ENCODE measurements at places on chromosomes 7 and 10.
A peak's percentile ranks its signal among the peaks of the same experiment; 100 is the strongest.

DNA sequence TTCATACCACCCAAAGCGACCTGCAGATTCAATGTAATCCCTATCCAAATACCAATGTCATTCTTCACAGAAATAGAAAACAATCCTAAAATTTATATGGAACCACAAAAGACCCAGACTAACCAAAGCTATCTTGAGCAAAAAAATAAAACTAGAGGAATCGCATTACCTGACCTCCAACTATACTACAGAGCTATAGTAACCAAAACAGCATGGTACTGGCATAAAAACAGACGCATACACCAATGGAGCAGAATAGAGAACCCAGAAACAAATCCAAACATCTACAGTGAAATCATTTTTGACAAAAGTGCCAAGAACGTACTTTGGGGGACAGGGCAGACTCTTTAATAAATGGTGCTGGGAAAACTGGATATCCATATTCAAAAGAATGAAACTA lies 16.9 kb upstream of the CUL1 start:
- no peak for DNase-seq

GRCh38 chr10:73332379-73332778 lies 26.3 kb downstream of the CFAP70 start:
- no peak for DNase-seq

GRCh38 chr10:119659951-119660350 lies 8.8 kb downstream of the BAG3 start:
- DNase-seq, result no peak

DNA sequence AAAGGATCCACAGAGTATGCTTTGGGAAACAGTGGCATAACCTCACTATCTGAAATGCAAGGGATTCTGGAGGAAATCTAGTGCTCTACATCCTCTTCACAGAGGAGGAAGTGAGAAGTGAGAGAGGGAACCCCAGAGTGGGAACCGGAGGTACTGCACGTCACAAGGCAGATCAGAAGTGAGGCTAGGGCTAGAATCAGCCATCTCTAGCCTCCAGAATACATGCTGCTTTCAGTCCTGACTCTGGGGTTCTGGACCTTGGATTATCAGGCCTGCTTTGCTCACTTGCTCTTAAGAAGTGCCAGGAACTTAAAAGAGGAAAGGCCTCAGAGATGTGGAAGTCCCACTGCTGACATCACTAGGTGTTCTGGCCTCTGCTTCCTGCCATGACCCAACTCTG lies 25.7 kb downstream of the ZNF503 start:
- DNase-seq, result no peak

DNA sequence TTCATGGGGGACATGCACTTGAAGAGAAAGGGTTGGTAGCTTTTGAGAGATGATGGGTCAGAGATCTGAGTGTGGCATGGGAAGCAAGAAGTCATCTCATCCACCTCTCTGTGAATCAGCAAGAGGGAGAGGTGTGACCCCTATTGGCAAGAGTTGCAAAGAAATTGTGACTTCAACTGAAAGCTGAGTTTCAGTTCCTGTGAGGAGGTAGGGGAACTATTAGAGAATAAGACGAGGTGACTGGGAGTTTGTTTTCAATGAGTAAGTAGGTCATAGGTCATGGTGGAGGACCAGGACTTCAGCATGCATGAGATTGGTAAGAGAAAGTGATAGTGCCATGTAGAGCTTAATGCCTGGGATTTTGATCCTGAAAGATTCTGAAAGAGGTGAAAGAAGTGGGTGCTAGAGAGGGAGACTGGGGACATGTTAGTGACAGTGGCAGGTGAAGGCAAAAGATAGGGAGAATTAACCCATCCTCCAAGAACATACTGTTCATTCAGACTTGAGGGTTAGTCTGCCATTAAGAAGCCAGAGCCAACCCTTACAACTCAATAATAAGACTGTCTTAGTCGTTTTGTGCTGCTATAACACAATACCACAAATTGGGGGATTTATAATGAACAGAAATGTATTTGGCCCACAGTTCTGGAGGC lies 75.5 kb upstream of the CAPZA2 start:
- DNase-seq, result peak; percentile 50

DNA sequence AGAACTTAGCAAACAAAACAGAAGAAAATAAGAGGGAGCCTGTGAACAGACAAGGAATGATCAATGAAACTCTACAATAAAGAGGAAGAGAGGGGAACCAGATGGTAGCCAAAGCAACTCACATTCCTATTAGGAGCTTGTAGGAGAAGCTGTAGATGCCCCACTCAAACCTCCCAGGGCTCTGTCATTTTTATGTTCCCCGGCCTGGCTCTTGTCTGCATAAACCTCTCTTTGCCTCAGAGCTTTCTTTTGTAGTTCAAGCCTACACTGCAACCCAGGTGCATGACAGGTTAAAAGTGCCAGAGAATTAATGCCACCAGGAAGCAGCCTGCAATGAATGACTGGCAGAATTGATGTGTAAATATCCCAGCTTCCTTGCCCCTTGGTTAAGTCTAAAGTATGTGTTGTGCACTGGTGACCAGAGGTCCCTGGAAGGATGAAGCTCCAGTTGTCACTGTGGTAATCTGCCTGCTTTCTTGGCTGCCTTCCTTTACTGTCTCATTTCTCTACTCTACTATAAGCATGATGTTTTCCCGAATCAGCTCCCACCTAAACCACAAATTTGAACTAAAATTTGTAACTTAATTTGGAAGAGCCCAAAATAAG lies 40.4 kb downstream of the HDAC9 start:
- no peak for DNase-seq

- peak; percentile 17 for DNase-seq
Measured at GRCh38 chr7:94095316-94096009, 91.3 kb upstream of the BET1 start.

DNA sequence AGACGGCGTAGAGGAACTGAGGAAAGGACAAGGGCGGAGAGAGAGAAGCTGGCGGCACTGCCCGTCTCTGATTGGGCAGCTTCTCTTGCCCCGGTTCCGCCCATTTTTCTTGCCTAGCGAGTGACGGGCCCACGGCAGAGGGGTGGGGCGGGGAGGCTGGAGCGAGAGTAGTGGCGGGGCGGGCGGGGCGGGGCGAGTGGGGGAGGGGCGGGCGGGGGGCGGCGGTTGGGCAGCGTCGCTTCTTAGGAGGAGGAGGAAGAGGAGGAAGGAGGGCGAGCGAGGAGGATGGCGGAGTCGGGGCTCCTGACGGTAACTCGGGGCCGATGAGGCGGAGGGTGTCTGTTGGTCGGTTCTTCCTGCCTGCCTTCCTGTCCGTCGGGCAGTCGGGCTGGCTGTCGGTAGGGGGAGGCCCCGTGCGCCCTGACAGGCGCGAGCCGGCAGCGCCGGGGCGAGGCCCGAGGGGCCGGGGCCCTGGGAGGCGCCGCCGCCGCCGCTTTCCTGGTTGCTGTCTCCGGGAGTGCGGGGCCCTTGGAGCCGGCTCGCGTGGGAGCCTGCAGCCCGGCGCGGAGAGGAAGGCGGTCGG lies at the start of gene SHOC2:
TSS of gene SHOC2 (plus strand) at position 256 of the 583 bp plus-strand sequence. CDS start 44,755 bp downstream, outside the sequence.
- DNase-seq, result no peak

DNA sequence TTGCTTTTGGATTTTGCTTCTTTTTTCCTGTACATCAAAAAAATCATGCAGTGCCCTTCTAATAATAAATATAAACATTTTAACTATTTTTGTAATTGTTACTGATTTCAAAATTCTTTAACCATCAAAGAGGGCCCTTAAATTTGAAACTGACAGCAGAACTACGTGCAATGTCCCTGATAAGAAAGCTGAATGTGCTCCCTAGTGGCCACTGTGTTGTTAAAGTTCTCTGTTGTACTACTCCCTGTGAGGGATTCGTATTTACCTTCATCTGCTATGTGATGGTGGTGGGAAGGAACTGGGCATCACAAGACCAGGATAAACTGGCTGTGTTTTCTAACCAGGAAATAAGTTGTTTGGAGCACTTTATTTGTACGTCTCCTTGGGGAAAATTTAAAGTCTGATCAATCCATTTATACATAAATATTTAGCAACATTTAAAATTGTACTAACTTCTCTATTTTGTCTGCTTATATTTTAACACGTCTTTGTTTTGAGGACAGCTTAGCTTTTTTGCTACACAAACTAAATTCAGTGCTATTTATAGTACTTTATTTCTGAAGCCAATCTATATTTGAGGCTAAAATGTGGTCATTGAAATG lies 322.4 kb downstream of the HGF start:
- peak; percentile 50 for DNase-seq

- no peak for DNase-seq
Measured at GRCh38 chr7:17121671-17122070, 176.8 kb upstream of the AHR start.

DNA sequence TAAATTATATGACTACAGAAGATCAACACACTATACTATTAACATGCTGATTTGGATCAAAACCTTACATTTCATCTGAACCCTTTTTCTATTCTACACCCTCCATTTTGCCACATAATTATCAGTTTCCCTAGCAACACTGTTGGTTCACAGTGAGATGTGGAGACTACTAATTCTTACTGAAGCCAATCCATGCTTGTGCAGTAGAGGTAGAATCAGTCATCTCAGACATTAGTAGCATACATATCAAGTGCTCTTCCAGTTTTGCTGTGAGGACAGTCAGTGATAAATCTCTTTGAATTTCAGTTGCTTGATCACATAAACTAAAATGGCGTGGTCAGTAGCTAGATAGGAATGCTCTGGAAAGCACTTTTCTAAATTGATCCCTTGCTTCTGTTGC lies 70.3 kb downstream of the PON1 start:
- no peak for DNase-seq

GRCh38 chr10:103696411-103697145 lies 158.8 kb downstream of the SH3PXD2A start:
- DNase-seq, result peak; percentile 93

DNA sequence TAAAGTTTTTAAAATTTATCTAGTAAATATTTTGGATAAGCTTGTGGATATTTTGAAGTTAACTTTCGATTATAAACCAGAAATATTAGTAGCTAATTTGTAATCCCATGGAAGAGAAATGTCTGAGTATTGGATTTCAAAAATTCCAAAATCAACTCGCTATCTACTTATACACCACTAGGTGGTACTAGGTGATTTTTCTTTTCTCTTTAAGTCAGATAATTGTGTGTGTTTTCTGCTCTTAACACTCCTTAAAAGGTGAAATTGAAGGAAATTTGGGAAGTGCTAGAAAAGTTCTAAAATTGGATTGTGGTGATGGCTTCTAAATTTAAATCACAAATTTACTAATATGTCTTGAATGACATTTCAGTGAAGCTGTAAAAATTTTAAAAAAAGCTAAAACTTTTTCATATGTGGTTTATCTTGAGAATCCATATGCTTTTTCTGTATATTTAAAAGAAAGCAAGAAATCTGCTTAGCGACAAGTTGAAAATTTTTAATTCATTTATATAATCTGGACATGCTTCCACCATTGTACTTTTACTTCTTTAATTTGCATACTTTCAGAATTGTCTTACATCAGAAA lies 90.2 kb downstream of the IPMK start:
- DNase-seq, result peak; percentile 15
